ENCODE measurements at places on chromosomes 2 and 18. TPM values are rescaled to one million over a fixed set of nuclear protein-coding genes. Genes with fewer than 3 reads are reported as not detected.

GRCh38 chr2:56008661-56009431, 85.3 kb upstream of the EFEMP1 start:
- DNase-seq, result no peak

- no peak for DNase-seq
Measured at GRCh38 chr18:11516751-11517503, 92.5 kb upstream of the SLC35G4 start.

DNA sequence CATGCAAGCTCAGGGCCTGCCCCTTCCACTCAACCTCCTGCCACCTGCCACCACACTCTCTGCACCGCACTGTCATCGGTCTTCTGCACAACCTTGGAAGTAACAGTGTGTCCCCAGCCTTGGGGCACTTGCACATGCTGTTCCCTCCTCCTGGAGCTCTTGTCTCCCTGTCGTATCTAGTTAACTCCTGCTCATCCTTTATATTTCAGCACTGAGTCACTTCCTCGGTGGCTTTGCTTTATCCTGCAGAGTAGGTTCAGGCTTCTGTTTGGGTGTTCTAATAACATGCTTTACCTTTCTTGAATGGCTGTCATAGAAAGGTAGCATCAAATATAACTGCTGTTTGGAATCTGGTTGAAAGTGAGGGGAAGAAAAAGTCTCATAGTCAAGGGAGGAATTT, 25.3 kb downstream of the PAX8 start:
- DNase-seq, result no peak

GRCh38 chr18:49160079-49160930, 209.5 kb upstream of the SMAD7 start:
- DNase-seq, result no peak

The LANCL1 gene
- total RNA-seq, result 35.0 TPM
